ENCODE measurements at places on chromosomes 6 and 20.
A peak's percentile ranks its signal among the peaks of the same experiment; 100 is the strongest.

GRCh38 chr6:169312658-169313346 lies 59.2 kb upstream of the THBS2 start:
- DNase-seq: no peak

- no peak for DNase-seq
Observed at GRCh38 chr6:132354517-132355167, 46.6 kb downstream of the MOXD1 start.

DNA sequence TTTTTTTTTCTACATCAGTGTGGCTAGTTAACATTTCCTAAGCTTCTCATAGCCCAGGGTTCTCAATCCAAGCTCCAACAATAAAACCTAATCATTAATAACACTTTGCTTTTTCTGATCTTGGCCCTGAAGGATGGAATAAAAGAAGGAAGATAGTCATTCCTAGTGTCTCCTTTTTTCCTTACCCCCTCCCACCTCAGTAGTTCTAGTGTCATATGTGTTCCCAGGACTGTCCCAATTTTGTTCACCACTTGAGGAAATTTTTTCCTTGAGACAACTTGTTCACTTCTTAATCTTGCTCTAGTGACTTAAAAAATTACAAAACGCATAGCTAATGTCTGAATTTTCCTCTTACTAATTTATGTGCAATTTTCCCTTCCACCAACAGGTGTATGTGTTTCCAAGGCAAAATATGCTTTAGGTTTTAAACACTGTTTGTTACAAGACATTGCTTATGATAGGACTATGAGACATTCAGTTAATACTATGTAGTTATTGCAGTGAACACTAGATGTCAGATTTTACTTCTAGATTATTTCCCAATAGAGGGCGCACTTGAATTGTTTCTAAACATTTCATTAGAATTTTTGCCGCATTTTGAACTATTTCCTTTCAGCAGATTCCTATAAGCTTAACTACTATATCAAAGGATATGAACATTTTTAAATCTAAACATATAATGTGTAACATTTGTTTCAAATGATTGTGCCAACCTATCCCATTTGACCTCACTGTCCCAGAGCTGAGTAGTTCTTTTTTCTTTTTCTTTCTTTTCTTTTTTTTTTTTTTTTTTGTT lies 18.5 kb upstream of the C6orf141 start:
- DNase-seq: no peak

- DNase-seq: no peak
Observed at GRCh38 chr6:151425561-151425960, 26.4 kb downstream of the RMND1 start.

GRCh38 chr6:11368760-11369159 lies 136.3 kb upstream of the NEDD9 start:
- peak; percentile 8 for DNase-seq

GRCh38 chr20:58473453-58474425 lies 41.5 kb downstream of the APCDD1L start:
- DNase-seq: no peak

DNA sequence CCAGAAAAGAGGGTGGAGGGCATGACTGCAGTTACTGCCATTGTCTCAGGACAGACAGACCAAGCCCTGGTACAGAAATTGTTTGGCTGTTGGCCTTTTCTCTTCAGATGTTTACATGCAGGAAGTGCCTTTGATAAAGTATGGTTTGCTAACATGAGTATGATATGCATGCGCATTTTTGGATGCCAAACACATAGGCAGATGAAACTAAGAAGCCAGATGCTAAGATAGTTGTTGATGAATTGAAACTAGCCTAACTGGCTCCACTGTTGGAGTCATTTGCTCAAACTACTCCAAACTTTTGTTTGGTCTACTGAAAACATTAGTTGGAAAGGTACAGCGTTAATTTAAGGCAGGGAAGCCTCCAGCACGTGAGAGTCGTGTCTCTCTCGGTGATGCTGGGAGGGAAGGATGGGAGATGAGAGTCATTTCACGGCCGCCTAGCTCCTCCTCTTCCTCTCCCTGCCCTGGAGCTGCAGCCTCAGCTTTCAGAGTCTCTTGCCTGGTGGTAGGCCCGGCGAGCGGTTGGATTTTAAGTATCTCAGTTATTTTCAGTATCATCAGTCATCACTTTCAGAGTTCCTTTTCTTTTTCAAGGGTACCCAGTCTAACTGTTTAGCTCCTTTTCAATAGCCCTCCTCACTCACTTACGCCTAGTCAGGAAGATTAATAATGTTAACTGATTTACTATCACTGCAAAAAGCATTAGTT lies 29.7 kb downstream of the RREB1 start:
- no peak for DNase-seq

DNA sequence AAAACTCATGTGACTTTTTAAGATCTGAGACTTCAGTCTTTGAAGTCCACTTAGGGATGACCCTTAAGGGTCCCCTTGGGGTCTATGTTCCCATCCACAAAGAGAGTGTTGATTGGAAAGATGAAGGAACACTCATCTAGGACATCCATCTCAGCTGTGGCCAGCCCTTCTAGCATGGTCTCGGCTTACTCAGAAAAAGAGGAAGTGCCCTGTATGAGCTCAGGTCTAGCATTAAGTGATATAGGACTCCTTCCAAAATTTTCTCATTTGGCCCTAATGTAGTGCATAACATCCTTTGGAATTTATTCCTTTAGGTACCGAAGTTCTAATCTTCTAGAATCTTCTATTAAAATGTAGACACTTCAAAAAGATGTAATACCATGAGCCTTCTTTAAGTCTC lies 77.4 kb downstream of the NDUFAF5 start:
- DNase-seq: no peak

- no peak for DNase-seq
Observed at GRCh38 chr6:163214259-163214658, 200.3 kb upstream of the QKI start.

DNA sequence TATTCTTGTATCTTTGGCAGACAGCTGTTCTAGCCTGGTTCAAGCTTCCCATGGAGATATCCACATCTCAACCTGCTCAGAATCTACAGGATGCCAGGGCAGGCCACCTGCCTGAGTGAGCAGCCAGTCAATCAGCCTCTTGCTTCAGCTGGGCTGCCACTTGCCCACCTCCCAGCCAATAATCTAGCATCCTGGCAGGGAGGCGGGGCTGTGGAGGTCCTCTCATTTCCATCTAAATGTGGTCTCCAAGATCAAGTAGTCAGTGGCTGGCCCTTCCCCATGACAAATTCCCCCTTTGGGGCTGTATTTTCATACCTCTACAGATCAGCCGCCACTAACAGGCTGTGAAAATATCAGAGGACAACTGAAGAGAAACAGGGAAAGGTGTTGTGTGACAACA lies 33.0 kb upstream of the SPDEF start:
- DNase-seq: no peak

DNA sequence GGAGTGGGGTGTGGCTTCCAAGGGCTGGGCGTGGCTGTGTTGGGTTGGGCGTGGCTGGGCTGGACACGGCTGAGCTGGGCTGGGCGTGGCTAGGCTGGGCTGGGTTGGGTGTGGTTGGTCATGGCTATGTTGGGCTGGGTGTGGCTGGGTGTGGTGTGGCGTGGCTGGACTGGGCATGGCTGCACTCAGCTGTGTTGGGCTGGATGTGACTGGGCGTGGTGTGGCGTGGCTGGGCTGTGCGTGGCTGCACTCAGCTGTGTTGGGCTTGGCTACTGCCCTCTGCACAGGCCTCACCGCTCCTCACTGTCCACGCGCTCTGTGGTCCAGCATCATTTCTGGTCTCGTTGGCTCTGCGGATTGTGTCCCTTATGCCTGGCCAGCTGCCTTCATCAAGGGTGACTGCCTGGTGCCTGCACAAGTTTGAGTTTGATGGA lies 43.5 kb upstream of the SLCO4A1 start:
- peak; percentile 24 for DNase-seq

GRCh38 chr6:45132658-45133294 lies 195.4 kb upstream of the RUNX2 start:
- DNase-seq: no peak

- DNase-seq: no peak
Observed at GRCh38 chr20:18004384-18005031, 35.7 kb downstream of the MGME1 start.

DNA sequence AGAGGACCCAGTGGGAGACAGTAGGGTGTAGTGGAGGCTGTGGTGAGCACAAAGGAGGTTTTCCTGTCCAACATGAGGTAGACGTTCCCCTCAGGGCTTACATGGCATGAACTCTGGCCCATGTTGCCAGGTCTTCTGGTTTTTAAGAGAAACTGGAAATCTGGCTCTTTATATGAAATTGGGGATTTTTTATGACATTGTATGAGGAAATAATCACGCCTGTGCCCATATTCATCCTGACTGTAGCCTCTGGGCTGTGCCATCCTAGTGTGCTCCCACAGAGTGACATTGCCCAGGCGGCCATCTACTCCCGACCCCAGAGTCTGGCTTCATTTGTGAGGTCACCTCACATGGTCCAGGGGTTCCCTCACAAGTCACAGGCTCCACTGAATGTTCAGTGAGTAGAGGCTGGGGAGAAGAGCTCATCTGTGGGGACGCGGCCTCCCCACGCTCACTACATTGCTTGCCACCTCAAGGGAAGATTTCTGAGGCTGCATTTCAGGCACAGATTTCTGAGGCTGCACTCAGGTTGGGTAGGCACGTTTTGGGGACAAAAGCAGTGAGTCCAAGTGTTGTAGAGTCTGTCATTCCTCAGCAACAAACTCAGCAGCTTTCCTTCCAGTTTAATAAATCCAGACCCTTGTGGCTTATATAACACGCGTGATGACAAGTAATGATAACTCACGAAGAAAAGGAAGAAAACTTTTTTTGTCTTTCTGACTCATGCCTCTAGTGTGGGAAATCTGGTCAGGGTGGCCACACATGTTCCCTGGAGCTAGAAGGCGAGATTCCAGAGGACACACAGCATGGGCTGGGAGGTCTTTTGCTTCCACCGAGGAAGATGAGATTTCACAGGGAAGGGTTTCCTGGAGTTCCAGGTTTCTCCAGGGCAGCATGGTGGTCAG lies 41.7 kb downstream of the SLC24A3 start:
- DNase-seq: no peak
